Activated naive CD4-positive, alpha-beta T cell treated with Interleukin-2 at 50 U/mL for 16 hours (primary cell): ENCODE measurements at places on chromosomes 2 and 18.

- no peak for DNase-seq
Measured at GRCh38 chr2:238239543-238239862, 335 bp downstream of the HES6 start.

- peak; percentile 24 for DNase-seq
Measured at GRCh38 chr2:134718817-134719814, at the start of gene TMEM163. Gene TMEM163, minus strand, starts transcription at chr2:134719000.

GRCh38 chr2:3622967-3623366 is 28.1 kb downstream of the COLEC11 start:
- DNase-seq, result no peak

GRCh38 chr2:139201516-139201915 is 421.3 kb upstream of the NXPH2 start:
- no peak for DNase-seq

DNA sequence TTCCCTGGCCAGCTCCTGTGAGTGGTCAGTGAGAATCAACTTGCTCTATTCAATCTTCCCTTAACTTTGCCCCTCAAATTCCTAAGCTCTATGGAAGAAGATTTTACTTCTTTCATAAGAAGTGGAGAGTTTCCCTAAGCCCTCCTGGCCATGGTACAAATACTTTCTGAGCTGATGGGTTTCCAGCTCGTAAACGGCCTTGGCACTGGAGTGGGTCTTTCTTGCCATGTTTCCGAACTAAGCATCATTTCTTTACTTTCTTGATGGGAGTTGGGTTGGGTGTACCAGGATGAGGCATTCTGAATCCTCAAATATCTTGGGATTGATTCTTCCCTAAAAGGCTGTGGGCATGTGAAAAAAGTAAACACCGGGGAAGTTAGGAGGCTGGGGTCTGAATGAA is 72.5 kb downstream of the ACKR3 start:
- no peak for DNase-seq

DNA sequence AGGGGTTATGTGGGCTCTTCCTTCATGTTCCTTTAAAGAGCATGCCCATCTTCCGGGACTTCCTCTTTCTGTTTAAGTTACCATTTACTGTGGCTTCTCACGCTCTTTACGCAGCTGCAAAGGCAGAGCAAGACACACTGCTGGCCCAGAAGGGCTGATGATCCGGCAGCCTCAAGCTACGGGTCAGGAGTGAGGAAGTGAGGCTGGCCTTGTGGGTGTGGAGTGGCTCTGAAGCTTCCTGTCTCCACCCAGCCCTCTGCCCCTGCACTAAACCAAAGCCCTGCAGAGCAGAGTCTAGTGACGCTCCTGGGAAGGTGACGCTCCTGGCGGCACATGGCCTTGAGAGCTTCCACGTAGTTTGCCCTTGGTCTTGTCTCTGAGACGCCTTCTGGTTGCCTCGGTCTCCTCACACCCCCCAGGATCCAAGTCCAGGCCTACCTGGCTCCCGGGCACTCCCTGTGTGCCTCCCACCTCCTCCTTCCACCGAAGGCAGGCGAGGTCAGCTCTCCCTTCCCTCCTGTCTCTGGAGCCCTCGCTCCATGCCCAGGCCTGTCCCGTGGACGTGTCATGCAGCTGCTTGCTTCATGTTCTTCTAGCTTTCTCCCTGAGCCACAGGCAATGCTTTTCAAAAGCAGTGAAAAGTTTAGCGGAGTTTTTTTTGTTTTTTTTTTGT is 50.3 kb downstream of the ARL4C start:
- peak; percentile 65 for DNase-seq

DNA sequence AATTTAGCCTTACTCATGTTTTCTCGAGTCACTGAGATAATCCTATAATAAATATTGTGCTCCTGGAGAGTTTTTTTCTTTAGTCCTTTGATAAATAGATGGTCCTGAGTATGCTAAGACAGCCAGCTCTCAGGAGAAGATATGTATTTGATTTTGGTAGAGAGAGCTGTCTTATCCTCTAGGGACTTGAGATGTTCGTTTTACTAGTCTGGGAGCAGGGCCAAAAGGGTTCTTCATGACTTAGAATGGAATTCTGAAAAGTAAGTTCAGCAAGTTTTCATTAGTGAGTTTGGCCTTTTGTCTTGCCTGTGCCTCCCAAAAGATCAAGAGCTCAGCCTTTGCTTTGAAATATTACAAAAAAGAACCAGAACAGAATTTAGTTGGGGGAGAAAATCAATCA is 246.7 kb downstream of the BABAM2 start:
- DNase-seq, result no peak

DNA sequence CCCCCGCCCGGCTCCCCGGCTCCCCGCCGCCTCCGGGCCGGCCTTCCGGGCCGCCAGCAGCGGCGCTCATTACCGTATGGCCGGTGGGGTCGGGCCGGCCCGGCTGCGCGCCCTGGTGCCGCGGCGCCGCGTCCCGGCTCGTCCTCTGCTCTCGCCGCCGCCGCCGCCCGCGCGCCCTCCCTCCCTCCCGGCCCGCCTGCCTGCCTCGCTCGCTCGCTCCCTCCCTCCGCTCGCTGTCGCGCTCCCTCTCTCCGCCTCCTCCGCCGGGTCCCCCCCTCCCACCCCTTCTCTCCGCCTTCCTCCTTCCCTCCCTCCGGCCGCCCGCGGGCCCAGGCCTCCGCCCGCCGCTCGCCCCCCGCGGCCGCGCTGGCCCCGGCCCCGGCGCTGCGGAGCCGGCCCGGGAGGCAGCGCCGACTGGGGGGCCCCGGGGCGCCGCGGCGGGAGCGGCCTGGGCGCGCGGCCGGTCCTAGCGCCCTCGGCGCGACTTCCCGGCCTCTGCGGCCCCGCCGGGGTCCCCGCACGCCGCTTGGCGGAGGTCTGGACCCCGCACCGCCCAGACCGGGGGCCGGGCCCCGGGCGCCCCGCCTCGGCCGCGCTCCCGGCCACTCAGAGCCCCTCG is at the start of gene DNMT3A:
Gene DNMT3A (minus strand): TSS at position 173 of the 619 bp plus-strand sequence. CDS start 27,941 bp downstream, outside the sequence.
- peak; percentile 64 for DNase-seq

DNA sequence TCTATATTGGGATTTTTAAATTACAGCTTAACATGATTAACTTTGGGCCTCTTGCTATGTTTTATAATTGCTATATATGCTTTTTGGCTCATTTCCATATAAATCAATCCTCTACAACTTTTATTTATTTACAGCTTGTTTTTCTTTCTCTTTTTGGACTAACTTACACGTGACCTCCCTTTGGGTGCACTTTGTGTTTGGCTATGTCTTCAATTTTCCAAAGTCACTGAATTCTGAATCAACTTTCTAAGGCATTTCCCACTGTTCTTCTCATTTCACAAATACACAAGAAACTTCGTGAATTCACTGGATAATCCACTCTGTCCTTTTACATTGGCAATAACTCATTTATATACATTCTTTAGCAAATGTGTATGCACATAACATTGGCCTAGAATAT is 5.4 kb upstream of the CPS1 start:
- no peak for DNase-seq

- no peak for DNase-seq
Measured at GRCh38 chr2:114754907-114755563, 312.6 kb downstream of the DPP10 start.

- DNase-seq, result no peak
Measured at GRCh38 chr2:156752042-156752441, 315.9 kb downstream of the GPD2 start.

GRCh38 chr2:140759426-140760156 is 1371.2 kb downstream of the LRP1B start:
- no peak for DNase-seq

DNA sequence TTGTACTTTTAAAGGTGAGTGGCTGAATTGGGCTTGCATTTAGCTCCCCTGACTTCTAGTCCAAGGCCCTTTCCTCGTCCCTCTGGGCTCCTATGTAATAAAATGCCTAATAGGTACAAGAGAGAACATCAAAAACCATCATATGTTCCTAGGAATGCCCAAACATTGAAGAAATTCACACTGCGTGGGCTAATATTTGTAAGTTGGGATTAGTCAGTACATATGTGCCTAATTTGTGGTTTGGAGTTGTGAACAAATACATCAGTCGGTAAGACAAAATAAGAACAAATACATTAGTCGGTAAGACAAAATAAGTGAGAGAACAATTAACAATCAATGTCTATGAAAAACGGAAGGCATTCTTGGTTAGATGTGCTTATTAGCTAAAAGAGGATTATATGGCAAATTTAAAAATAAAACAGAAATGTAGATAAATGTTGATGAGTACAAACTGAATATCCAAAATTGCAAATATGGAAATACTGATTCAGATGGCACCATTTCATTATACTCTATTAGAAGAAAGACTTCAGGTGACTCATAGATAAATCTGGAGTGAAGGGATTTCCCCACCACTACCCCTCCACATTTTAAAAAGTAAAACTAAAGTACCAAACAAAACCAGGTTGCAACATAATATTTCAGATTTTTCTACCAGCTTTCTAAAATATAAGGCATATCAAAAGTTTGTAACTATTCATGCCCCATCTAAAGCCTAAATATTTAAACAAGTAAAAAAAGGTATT is 325.4 kb downstream of the ZEB2 start:
- no peak for DNase-seq
